ENCODE measurements at places on chromosomes 3 and 15. TPM values are rescaled to one million over a fixed set of nuclear protein-coding genes. Genes with fewer than 3 reads are reported as not detected.

AHSG gene
- not detected for total RNA-seq

CDCP1 gene
- total RNA-seq: not detected

ALDH1A3 gene
- 8.0 TPM for total RNA-seq

STARD9 gene
- 16.5 TPM for total RNA-seq

CCRL2 gene
- not detected for total RNA-seq

TMCO5A gene
- total RNA-seq: not detected

COLQ gene
- total RNA-seq: 2.8 TPM

RTP1 gene
- total RNA-seq: not detected

- no peak for DNase-seq
Observed at GRCh38 chr15:67444100-67444499, 76.8 kb upstream of the C15orf61 start.

- DNase-seq: no peak
Observed at GRCh38 chr15:76161153-76162035, 101.6 kb downstream of the TMEM266 start.

DNA sequence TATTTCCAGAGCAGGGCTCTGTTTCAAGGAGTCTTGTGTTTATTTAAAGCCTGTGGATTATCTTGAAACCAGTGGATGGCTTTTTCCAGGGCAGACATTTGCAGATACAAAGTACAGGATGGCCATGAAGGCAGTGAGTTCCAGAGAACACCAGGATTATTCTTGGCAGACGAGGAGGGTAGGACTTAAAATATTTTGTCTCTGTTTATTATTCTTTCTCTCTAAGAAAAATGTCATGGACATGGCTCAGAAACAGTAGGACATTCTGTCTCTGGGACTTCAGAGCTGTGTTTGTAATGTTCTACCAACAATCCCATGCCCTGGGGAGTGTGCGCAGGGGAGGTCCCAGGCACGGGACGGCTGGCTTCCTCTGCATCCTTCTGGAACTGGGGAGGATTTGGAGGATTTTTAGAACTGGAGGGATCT lies 125.9 kb downstream of the ATP10A start:
- no peak for DNase-seq

GRCh38 chr3:110246796-110247376 lies 824.7 kb upstream of the NECTIN3 start:
- no peak for DNase-seq

- DNase-seq: no peak
Observed at GRCh38 chr3:131806736-131807135, 228.1 kb downstream of the CPNE4 start.

GRCh38 chr15:42068601-42069000 lies 25.8 kb downstream of the PLA2G4D start:
- no peak for DNase-seq

DNA sequence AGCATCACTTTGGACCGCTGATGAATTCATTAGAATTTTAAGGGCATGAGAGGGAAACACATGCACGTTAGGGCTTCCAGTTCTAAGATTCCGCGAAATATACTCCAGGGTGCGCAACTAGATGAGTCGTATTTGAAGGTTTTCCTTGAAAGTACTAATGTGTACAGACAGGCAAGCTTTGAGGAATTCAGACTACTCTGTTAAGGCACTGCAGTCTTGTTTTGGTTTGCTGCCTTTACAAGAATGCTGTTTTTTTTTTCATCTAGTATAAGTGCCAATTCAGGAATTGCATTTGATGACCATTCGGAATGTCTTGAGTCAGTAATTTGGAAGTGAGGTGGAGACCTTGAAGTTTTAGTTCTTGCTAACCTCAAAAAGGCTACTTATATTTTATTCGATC lies 19.1 kb downstream of the TRNT1 start:
- no peak for DNase-seq

DNA sequence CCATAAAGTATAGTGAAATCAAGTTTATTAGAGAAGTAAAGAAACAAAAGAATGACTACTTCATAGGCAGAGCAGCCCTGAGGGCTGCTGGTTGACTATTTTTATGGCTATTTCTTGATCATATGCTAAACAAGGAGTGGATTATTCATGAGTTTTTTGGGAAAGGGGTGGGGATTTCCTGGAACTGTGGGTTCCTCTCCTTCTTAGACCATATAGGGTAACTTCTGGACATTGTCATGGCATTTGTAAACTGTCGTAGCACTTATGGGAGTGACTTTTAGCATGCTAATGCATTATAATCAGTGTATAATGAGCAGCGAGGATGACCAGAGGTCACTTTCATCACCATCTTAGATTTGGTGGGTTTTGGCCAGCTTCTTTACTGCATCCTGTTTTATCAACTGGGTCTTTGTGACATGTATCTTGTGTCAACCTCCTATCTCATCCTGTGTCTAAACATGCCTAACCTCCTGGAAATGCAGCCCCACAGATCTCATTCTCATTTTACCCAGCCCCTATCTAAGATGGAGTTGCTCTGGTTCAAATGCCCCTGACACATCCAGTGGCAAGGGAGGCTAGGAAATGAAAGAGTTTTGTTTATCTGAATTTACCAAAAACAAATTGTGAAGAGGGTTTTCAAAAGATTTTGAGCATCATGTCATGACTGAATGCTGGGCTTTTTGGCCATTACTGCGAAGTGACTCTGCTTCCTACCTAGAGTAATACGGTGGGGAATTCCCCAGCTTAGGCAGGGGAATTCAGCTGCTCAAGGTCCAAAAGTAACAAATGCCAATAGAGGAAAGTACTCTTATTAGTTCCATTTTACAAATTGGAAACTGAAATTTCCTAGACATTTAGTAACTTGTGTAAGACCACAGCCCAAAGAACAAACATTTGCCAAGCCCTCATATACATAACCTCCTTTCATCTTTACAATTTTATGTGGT lies 6.2 kb upstream of the SPSB4 start:
- no peak for DNase-seq

DNA sequence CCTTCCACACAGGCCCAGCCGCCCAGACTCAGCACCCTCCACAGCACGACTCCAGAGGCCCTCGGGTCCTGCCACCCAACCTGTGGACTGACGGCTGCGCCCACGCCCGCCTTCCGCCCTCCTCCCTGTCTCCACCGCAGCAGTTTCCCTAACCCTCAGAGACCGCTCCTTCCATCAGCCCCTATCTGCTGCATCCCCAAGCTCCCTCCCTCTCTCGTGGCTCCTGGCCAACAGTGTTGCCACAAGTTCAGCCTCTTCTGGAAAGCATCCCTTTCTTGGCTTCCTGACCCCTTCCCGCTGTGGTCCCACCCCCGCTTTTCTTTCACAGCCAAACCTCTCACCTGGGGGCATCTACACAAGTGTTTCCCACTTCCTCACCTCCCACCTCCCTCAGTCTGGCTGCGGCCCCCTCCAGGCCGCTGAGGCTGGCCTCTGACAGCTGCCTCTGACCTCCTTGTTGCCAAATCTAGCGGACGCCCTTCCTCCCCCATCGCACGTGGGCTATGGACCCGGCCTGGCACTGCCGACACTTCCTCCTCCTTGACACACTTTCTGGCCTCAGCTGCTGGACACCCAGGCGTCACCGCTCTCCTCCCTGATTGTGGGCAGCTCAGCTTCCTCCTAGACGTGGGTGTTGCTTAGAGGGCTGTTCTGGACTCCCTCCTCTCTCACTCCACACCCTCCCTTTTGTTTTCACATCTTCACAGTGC lies 168.8 kb upstream of the TLE3 start:
- DNase-seq: no peak

DNA sequence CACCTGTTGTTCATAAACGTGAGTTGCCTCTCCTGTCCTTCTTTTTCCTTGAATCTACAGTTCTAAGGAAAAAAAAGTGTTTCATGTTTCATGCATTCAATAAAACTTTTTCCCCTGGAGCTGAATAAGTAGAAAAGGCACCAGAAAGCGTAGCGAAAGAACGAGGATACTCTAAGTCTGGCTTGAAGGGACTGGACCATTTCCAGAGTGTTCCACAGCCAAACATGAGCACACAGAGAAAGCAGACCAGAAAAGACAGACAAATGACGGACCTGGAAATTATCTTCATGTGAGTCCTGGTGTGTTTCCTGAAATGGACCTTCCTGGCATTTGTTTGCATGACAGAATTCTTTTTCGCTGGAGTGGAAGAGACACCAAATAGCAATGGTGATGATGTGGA lies 204.7 kb downstream of the SV2B start:
- no peak for DNase-seq

DNA sequence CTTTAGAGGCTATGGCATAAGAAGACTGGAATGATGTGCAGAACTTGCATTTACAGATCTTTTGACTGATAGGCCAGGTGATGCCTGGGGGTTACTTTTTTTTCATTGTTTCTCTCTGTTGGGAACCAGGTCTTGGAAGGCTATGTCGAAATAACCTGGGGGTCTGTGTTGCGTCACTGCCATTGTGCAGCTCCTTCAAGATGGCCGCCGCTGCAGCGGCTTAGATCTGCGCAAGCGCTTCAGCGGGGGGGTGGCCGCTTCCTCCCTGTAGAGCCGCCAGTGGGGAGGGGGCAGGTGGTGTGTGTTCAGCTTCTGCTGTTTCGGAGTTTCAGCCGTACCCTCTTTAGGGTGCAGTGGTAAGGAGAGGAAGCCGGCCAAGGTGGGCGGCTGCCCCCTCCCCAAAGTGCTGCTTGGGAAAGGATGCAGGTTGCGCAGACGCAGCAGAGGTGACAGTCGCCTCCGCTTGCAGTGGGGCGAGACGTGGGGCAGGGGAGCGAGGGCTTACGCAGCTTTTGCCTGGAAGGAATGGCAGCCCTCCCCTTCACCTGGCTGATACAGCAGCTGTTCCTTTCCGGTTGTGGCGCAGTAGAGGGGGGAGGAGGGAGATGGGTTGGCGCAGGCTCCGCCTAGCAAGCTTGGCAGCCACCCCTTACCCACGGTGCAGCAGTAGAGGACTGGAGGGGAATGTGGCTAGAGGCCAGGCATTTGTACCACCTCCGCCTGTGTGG lies 1.5 kb downstream of the SNRPN start:
- DNase-seq: peak; percentile 59

DNA sequence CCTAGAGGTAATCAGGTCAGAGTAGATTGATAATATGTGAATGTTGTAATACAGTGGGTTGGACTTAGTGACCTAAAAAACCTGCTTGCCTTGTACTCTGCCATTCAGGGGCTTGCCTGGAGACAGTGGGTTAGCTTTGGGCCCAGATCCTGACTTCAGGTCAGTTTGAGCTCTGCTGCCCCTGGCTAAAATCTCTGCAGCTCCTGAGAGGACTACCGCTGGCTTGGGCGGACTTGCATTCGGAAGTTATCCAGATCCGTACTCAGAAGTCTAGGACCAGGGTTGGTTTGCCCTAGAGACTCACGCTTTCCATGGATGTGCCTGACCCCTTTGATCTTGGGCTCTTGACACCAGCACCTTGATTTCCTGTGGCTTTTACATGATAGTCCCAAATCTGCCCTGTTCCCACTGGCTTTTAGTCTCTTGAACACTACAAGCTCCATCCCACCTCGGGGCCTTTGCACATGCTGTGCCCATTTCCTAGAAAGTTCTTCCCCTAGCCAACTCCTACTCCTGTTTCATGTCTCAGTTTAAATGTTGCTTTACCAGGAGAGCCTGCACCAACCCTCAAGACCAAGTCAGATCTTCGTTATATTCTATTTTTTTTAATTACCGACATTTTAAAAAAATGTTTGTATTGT lies 5.9 kb downstream of the ACSBG1 start:
- no peak for DNase-seq

DNA sequence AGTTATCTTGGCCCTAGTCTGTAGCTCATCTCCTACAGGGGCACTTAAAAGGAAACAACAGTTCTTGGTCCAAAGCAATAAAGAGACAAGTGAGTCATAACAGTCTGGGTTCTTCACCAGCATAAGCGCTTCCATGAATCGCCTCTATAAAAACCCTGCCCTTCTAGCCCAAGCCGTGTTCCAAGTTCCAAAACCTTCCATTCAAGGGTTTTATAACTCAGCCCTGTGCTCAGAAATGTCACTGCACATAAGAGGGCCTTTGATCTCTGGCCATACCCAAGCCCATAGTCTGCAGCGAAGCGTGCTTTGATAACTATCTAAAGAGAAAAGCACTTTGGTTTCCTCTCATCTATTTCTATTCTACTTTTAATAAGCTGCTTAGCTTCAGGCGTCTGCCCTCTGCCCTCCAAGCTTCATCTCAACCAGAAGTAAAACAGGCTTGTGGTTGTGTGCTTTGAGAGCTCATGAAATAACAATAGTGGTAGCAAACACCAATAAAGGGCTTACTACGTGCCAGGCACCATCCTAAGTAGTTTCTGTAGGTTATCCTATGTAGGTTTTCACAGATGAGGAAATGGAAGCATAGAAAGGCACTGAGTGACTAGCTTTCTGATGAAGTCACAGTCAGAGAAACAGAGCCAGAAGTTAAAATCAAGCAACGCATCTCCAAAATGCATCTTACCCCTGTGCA lies 64.0 kb upstream of the AKAP13 start:
- DNase-seq: no peak

DNA sequence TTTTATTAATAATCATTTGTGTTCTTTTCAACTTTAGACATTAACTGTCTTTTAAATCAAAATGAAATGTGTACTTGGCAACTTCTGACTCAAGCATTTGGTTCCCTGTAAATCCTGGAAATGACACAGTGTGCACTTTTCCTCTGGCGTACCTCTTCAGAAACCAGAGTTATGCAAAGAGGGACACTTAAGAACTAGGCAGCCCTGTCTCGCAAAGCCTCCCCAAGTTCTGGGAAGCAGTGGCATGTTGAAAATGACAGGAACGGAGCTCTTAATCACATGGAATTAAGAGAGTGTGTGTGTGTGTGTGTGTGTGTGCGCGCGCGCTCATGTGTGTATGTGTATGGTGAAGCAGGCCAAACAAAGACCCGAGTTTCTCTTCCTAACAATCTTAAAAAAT lies 707.4 kb downstream of the MECOM start:
- DNase-seq: no peak

- DNase-seq: no peak
Observed at GRCh38 chr3:128466840-128467541, at the start of gene DNAJB8. TSS of gene DNAJB8 (minus strand) at chr3:128466890. CDS start at chr3:128463245, 3,645 bp downstream.

DNA sequence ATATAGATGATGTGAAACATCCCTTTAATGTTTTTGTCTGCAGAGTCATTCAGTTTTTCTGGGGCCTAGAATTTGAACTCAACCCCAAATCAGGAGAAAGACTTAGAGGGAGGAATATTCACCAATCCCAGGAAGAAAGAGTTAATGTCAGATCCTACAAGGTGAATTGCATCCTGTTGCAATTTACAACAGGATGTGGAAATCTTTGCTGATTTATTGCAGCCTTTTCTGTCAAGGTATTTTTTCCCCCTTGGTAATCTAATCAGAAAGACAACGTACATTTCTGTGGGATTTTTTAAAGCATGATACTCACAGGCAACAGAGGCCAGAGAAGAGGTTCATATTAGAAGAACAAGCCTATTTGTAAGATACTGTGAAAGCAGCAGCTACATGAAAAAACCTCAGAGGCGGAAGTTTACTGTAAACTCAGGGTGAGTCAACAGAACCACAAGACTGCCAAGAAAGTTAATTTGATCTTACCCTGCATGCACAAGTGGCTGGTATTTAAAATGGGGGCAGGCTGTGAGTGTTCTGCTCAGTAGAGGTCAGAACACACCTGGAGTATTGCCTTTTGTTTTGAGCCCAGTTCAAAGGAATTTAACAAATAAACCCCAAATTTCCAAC lies 531.9 kb downstream of the AGBL1 start:
- no peak for DNase-seq

- no peak for DNase-seq
Observed at GRCh38 chr15:96494505-96494904, 164.0 kb downstream of the NR2F2 start.

All from neural crest cell (in vitro differentiated cells).